Cerebellum (tissue), 4 donors: ENCODE measurements at places on chromosomes 12 and 14.

- no peak for DNase-seq
Observed at GRCh38 chr12:106042037-106042436, 96.7 kb downstream of the NUAK1 start.

GRCh38 chr12:65885312-65885711 is 61.0 kb downstream of the HMGA2 start:
- no peak for DNase-seq

- DNase-seq: no peak
Observed at GRCh38 chr12:108622921-108623514, 10.7 kb downstream of the SELPLG start.

GRCh38 chr12:131990980-131991305 is 41.2 kb downstream of the EP400 start:
- DNase-seq: no peak

DNA sequence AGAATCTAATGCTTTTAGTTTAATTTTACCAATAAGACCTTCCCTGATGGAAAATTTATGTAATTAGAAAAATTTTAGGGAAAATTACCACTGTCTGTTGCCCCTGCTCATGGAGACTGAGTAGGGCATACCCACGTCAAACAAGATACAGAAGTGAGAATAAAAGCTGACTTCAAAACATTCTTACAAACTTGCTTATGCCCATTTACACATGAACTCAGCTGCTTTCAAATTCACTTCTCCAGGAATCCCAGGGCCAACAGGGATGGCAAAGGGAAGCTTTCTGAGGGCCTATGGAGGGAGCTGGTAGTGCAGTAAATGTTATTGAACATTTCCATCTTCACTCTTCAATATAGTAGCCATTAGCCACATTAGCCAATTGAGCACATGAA is 4.8 kb upstream of the NINJ2 start:
- DNase-seq: no peak

DNA sequence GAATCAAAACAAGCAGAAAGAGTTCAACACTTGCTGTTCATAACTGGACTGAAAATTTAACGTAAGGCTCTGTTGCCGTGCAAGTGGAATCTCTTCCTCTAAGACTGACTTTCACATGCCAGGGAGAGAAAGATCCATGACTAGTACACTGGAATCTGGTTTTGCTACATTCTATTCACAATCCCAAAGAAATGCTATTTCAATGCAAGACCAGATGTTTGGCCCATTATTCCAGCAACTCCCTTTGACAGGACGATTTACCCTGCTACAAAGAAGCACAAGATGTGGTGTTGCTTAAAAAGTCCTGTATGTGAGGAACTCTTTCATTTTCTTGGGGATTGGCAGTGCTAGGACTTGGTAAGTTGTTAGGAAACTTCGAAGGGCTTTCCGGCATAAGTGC is 17.4 kb downstream of the RFC5 start:
- DNase-seq: no peak

- DNase-seq: no peak
Observed at GRCh38 chr12:3976351-3976938, 103.2 kb upstream of the PARP11 start.

DNA sequence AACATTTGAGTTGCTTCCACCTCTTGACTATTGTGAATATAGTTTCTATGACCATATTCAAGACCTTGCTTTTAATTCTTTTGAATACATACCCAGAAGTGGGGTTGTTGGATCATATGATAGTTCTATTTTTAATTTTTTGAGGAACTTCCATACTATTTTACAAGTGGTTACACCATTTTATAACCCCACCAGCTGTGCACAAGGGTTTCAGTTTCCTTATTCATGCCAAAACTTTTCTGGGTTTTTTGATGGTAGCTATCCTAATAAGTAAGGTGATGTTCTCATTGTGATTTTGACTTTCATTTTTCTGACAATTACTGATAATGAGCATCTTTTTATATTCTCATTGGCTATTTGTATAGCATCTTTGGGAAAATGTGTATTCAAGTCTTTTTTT is 109.4 kb upstream of the GARIN2 start:
- DNase-seq: no peak

GRCh38 chr14:92121207-92121669 is 268 bp downstream of the NDUFB1 start:
- DNase-seq: peak; percentile 63

DNA sequence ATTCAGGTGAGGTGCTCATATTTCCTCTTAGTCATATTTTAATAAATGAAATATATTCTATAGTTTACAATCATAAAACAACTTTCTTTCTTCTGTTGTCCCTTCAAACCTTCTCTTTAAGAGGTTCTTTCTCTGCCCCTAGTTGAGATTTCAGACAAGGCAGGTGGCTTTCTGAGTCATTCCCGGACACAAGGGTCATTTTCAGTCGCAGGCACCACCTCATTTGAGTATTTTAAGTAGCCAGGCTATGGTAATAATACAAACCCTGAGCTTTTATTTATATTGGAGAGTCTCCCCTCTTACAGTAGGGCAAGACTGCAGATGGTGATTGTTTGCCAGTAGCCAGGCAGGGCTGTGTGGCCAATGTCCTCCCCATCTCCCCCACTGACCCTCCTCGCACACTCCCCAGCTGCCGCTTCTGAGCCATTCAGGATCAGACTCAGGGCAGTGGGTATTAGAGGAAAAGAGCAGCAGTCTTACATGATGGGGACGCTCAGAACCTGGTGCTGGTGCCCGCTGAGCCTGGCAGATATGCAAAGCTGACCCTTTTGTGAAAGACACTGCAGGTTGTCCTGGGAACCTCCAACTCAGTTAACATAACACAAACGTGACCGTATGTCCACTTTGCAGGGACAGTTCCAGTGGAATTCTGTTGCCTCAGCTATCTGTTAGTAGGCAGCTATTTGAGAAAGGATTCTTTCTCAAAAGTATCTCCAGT is 101.1 kb upstream of the BCL2L14 start:
- DNase-seq: no peak

GRCh38 chr14:63564318-63564717 is 21.1 kb upstream of the PPP2R5E start:
- DNase-seq: no peak

GRCh38 chr14:96576937-96577336 is 74.8 kb downstream of the PAPOLA start:
- no peak for DNase-seq

- no peak for DNase-seq
Observed at GRCh38 chr12:124684496-124684895, 117.1 kb upstream of the NCOR2 start.

- DNase-seq: no peak
Observed at GRCh38 chr14:68948686-68949600, 30.2 kb downstream of the ACTN1 start.

DNA sequence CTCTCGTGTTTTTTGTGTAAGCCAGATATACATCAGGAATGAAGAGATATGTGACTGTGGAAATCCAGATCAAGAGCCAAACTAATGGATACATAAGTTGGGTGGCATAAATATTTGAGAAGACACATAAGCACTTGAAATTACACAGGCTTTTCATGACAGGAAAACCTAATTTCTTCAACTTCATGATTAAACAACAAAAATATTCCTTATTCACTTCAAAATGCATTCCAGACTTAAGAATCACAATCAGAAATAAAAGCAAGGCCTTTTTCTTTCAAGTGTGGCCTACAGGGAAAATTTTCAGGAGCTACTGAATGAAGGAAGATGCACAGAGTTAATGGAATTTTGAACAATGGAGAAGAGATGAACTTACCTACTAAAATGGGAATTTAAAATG is 515.6 kb downstream of the FOXG1 start:
- DNase-seq: no peak

GRCh38 chr12:7411343-7411742 is 32.6 kb downstream of the CD163L1 start:
- DNase-seq: no peak

GRCh38 chr14:28772613-28773012 is 6.0 kb downstream of the FOXG1 start:
- DNase-seq: no peak

- DNase-seq: no peak
Observed at GRCh38 chr14:95948558-95948981, 71.9 kb downstream of the TUNAR start.

DNA sequence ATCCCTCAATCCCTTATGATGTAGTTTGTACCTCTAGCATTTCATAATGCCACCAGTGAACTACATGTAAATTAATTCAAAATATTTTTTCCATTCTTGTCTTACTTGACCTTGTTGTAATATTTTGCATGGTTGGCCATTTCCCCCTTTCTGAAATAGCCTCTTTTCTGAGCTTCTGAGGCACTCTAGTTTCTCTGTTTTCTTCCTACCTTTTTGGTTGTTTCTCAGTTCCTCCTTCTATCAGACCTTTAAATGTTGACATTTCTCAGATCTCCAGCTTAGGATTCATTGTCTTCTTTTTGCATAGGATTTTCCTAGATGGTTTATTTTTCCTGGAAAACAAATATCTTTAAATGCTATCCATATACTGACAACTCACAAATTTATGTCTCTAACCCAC is 9.8 kb upstream of the RMST start:
- no peak for DNase-seq

GRCh38 chr12:93621986-93622385 is 49.5 kb downstream of the SOCS2 start:
- no peak for DNase-seq

DNA sequence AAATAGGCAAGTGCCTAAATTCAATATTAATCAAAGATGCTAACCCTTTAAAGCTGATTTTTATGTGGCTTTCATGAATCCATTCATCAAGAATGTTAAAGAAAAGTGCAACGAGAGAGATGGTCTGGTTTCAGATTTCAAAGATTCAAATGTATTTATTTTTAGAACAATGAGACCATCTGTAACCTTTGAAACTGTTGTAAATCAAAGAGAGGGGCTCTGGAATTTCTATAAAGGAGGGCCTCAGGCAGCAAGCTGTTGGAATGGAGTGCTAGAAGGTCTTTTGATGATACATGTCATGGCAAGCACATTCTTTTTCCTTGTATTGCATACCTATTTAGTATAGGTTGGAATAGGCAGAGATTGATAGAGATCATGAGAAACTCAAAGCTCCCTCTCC is 433.0 kb downstream of the LRIG3 start:
- no peak for DNase-seq

GRCh38 chr14:99186956-99187690 is 84.9 kb downstream of the BCL11B start:
- DNase-seq: no peak

DNA sequence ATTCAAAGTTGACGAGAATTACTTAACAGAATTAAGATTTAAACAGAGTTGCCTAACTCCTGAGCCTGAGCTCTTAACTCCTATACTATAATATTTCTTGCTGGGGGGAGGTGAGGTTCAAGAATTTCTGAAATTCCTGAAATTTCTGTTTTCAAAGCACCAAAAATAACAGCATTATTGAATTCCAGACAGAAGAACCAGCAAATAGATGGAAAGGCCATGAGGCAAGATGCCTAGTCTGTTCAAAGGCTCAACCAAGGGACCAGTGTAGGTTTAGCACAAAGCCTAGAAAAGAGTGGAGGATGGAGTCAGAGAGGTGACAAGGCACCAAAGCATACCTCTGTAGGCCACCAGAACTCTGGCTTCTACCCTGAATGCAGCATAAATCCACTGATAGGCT is 76.4 kb downstream of the PPP1R12A start:
- no peak for DNase-seq

- DNase-seq: no peak
Observed at GRCh38 chr12:2439332-2440100, 355.3 kb upstream of the FKBP4 start.

DNA sequence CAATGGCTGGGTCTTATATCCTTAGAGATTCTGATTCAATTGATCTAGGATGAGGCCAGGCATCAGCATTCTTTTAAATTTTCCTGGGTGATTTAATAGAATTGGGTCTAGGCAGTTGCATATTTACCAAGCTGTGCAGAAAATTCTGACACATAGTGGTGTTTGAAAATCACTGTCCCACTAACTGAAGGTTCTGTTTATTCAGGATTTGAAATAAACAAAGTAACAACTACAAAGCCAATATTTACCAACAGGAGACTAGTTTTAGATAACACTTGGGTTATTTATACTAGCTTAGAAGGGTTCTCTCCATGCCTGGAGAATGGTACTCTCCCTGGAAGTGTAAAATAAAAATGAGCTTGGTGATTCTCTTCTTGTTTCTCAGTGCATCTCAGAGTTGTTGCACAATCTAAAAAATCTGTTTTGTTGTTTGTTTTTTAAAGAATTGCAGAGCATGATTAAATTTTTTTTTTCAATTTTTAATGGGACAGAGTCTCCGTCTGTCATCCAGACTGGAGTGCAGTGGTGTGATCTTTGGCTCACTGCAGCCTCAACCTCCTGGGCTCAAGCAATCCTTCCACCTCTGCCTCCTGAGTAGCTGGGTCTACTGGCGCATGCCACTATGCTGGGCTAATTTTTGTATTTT is 16.9 kb downstream of the BEST3 start:
- DNase-seq: no peak

DNA sequence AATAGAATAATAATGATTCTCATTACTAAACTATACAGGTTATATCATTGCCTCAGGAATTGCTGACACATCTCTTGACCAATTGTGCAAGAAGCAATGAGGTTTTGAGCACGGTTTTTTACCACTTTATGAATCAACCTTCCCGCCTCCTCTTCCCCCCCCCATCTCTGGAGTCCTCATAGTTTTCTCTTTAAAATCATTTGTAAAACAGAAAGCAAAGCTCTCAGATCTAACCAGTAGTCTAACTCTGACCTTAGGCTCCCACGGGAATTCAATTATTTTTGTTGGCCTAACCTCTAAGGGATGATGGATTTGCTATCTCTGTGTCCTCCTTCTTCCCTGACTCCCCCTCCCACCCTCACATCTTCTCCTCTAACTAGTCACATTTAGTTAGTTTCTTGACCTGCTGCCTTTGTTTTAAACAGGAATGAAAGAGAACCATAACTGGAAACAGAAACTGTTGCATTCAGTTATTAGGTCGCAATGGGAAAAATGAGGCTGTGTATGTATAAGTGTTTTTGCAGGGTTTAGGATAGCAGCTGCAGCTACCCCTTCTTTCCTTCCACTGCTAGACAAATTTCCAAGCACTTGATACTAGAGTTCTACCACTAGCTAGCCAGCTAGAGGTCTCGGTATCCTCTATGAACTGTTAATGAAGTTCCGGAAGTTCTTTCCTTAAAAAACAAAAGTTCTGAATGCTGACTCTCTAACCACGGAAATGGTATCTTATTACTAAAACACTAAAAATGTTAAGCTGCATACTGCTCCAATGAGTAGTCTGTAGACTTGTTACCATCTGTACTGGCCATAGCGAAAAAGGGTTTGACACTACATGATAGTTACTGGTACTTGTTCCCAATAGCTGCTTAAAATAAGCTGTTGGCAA is 65.4 kb downstream of the TAOK3 start:
- DNase-seq: no peak

GRCh38 chr14:72714094-72714493 is 179.8 kb downstream of the DPF3 start:
- DNase-seq: no peak
